ENCODE measurements at places on chromosomes 5 and 9.

- DNase-seq, result no peak
Measured at GRCh38 chr9:108274971-108275370, 580.8 kb downstream of the ACTL7B start.

- DNase-seq, result no peak
Measured at GRCh38 chr5:22757776-22758175, 95.4 kb downstream of the CDH12 start.

- DNase-seq, result no peak
Measured at GRCh38 chr5:148336704-148337435, 1.5 kb downstream of the SPINK9 start.

GRCh38 chr5:444226-444625 is 1.2 kb downstream of the EXOC3 start:
- no peak for DNase-seq

DNA sequence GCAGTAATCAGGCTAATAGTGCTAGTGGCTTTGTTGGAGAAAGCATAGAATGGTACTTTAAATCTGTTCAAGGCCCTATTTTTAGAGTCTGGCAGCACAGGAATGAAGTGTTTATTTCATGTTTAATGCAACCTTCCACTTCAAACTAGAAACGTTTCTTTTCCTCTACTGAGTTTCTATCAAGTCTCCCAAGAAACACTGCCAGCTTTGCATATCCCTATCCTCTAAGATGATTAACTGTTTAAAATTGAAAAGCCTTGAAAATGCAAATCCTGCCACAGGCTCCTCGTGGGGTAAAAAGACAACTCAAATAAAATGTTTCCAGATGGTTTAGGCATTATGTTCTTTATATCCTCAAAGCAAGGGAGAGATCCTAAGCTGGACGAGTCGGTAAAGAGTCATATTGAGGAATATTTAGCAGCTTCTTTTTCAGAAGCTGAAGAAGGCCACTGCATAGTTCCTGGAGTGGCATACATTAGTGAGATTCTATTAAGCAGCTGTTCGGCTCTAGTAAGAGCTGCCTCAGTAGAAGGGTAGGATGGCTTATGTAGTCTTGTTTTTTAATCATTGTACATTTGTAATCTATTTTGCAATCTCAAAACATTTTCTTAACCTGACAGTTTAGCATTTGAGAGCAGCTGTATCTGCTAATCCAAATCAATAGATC is 251.2 kb downstream of the CHSY3 start:
- no peak for DNase-seq

- DNase-seq, result no peak
Measured at GRCh38 chr5:75940418-75940817, 142.8 kb upstream of the SV2C start.

DNA sequence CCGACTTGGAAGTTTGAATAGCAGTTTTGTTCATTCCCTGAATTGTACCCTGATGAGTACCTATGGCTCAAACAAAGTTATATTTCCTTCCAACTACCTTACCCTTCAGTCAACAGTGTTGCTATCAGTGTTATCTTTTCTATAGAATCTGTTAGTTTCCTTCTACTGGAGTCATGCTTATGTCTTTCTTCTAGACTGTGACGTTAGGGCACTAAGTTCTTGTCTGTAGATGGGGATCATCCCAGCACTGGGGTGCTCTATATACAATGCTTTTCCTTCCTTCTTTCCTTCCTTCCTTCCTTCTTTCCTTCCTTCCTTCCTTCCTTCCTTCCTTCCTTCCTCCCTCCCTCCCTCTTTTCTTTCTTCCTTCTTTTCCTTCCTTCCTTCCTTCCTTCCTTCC is 973.0 kb downstream of the CDH12 start:
- no peak for DNase-seq

DNA sequence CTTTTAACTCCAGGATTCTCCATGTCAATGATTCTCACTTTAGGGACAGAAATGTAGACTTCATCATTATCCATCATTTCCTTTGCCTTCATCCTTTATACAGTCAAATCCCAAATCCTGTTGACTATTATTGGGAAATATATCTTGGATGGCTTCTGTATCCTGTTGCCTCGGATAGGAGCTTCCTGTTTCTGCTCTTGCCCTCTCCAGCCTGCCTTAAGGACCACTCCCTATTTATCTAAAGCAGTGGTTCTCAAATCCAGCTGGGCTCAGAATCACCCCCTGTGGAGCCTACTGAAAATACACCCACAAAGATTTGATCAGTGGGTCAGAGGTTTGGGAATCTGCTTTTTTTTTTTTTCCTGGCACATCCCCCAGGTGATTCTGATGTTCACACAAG is 8.5 kb downstream of the AFAP1L1 start:
- DNase-seq, result no peak

- DNase-seq, result peak; percentile 63
Measured at GRCh38 chr9:137021979-137022661, 5.9 kb downstream of the ABCA2 start.

DNA sequence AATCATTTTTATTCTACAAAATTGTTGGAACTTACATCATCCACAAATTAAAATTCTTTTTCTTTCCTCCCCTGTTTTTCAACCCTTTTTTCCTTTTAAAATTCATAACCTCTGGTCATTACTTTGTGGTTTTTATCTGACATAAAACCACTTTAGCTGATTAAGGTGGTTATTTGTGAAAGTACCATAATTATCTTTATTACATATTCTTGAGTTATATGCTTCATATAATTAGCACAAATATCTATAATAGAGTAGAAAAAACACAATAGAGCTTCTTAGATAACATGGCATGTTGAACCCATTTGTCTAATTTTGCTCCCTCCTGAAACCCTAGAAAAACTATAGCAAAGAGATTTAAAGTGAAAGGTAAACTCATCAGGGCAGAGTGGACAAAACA is 22.9 kb upstream of the PPIC start:
- no peak for DNase-seq

DNA sequence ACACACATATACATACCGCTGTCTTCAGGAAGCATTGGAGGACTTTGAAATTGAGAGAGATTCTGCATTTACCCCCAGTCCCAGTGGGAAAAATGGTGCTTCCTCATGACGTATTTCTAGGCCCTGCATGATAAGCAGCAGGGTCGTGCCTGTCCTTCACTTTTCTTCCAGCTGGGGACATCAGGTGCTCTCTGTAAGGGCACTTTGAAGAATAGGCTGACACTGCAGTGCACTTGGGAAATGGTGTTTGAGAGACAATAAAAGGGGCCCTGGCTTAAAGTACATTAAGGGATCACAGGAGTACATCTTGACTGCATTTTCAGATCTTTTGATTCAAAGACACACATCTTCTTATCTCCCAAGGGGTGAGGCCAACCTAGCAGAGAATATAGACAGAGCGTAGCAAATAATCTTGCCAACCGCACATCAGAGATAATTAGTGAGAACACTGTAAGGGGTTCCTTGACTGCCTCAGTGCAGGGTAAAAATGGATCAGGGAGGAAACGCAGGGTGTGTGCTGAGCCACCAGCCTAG is 437.9 kb downstream of the CSNK1G3 start:
- no peak for DNase-seq
